ENCODE measurements at places on chromosomes 2 and 18.

GRCh38 chr2:200616656-200617055, 30.8 kb downstream of the AOX1 start:
- DNase-seq = no peak

DNA sequence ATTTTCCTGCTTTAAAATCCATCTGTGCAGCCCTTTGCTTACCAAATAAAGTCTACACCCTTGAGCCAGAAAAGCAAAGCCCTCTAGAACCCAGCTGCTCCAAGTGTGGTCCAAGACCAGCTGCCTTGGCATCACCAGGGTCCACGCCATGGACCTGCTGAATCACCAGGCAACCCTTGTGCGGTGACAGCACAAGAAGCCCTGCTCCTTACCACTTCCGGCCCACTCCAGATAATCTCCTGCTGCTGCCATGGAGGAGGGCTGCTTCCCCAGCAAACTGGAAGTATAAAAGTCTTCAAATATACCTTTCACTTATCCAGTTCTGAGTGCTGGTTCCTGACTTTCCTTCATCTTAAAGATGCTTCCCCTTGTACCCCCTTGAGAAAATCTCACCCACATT, 106.0 kb upstream of the PKDCC start:
- DNase-seq = peak; percentile 76

- no peak for DNase-seq
Measured at GRCh38 chr2:135791418-135792190, 45.4 kb downstream of the LCT start.

GRCh38 chr2:55017880-55018279, 32.4 kb downstream of the RTN4 start:
- DNase-seq = no peak

- DNase-seq = no peak
Measured at GRCh38 chr18:51865538-51865937, 474.5 kb upstream of the DCC start.

- peak; percentile 82 for DNase-seq
Measured at GRCh38 chr2:47321411-47322031, 81.4 kb upstream of the MSH2 start.

GRCh38 chr2:55490554-55490953, 29.0 kb upstream of the CFAP36 start:
- DNase-seq = peak; percentile 94

DNA sequence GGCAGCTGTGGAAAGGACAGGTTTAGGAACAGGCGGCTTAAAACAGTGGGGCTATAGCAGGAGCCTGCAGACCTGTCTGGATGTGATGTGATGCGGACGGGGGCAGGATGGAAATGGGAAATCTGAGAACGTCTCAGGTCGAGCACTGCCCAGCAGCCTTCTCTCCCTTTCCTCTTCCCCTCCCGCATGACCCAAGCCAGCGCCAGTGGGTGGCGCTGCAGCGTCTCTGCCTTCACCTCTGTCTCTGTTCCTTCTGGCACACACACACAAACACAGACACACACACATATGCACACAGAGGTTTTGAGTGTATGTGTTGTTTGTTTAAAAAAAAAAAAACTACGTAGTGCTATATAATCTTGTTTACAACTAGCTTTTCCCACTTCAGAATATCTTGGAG, 82.0 kb upstream of the SLC66A3 start:
- peak; percentile 69 for DNase-seq

DNA sequence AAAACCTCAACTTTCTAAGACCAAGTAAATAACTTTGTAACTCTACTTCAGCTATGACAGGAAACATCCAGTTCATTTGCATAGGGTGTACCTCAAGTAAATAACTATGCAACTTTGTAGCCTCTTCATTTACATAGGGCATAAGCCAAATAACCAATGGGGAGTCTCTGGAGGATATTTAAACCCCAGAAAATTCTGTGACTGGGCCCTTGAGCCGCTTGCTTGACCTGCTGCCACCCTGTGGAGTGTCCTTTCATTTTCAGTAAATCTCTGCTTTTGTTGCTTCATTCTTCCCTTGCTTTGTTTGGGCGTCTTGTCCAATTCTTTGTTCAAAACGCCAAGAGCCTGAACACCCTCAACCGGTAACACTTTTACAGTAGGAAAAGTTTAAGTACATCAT, 1112.7 kb upstream of the NRXN1 start:
- no peak for DNase-seq
